ENCODE measurements at places on chromosomes 16 and 17.

- DNase-seq, result no peak
Observed at GRCh38 chr17:28368306-28368831, 1.7 kb downstream of the VTN start.

- DNase-seq, result no peak
Observed at GRCh38 chr16:28208131-28208530, 3.6 kb downstream of the XPO6 start.

DNA sequence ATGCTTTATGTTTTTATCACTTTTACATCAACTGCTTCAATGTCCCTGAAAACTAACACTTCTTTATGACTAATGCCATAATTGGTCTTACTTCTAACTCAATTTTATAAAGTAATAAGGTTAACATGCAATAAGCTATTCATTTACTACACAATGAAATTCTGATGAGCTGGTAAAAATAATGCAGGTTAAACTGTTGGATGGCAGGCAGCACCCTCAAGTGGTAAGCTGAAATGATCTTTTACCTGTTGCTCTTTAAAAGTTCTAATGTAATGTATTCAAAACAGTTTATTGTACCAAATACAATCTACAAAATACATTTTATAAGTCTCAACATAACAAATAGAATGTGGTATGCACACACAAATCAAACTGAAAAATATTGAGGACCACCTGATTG, 1280.3 kb downstream of the CDH8 start:
- no peak for DNase-seq

- DNase-seq, result no peak
Observed at GRCh38 chr16:66459878-66460277, 32.8 kb downstream of the BEAN1 start.

GRCh38 chr17:52158450-52159042, at the start of gene CA10:
Gene CA10 (minus strand): TSS chr17:52158714.
- no peak for DNase-seq

GRCh38 chr16:84657229-84657837, 9.0 kb downstream of the KLHL36 start:
- DNase-seq, result no peak

DNA sequence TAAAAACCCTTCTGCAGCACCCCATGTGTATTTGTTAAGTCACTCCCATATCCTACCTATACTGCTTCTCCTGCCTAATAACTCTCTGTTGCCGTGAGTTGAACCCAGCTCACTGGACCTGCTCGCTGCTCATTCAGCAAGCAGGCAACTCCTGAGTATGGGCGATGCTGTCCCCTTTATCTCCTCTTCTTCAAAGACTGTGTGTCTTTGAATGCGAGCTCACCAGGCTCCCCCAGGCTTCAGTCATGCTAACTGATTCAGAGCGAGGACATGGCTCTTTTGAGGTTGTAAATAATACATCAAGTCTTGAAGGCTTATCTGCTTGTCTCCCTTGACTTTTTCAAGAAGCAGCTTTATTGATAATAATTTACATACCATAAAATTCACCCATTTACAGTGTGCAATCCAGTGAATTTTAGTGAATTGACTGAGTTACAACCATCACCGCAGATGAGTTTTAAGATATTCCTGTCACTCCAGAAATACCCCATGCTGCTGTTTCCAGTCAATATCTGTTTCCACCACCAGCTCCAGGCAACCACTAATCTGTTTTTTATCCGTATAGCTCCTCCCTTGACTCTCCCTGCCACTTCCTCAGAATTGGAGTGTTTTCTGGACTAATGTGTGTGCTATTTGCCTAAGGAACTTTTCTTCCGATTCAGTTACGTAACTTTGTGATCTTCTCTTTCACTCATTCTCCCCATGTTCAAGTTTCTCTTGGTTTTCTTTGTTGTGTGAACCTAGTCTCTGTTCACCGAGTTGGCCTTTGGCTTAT, 132.2 kb downstream of the SPECC1 start:
- DNase-seq, result no peak

- DNase-seq, result no peak
Observed at GRCh38 chr17:61492759-61493526, 40.7 kb downstream of the TBX4 start.

- no peak for DNase-seq
Observed at GRCh38 chr17:9217151-9218056, 196.1 kb downstream of the NTN1 start.

GRCh38 chr17:43712397-43712796, 46.2 kb downstream of the SOST start:
- DNase-seq, result no peak

GRCh38 chr16:2822158-2822495, 5.1 kb downstream of the PRSS21 start:
- no peak for DNase-seq

GRCh38 chr17:62868723-62869122, 60.6 kb upstream of the MARCHF10 start:
- DNase-seq, result no peak

DNA sequence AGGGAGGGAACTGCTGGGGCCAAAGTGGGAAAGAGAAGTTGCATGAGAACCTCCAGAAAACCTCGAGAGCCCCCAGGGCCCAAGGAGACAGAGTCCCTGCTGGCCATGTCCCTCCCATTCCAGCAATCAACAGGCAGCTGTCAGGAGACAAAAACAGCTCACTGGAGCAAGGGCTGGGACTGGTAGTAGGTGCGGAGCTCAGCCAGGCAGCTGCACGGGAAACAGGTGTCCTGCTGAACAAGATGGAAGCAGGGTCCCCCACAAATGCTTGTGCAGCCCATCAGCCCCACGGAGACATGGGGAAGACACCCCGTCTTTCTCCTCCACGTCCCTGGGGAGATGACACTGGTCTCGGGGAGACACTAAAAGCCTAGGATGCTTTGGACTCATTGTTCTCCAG, 34.5 kb downstream of the SDK2 start:
- DNase-seq, result no peak

DNA sequence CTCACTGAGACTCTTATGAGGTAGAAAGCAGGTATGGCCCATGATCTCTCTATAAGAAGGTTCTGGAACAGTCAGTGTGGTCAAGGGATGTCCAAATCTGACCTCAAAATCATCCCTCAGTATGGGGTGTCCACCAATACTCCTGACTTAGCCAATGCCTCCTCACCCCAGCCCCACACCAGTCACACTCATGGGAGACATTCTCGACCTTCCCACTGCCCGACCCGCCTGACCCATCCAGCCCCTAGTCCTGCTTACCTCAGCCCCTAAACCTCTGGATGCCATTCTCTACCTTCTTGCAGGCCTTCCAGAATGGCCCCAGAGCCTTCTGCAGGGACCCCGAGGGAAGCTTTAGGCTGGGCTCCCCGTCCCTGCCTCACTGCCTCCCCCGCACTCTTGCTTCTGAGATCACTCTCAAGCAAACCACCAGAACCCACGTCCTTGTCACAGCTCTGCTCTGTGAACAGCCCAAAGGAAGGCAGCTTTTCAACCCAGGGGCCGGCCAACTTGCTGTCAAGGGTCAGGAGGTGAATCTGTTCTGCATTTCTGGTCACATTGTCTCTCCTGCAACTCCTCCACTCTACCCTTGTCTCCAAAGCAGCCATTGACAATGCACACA, 44.9 kb upstream of the RBFOX3 start:
- DNase-seq, result no peak

DNA sequence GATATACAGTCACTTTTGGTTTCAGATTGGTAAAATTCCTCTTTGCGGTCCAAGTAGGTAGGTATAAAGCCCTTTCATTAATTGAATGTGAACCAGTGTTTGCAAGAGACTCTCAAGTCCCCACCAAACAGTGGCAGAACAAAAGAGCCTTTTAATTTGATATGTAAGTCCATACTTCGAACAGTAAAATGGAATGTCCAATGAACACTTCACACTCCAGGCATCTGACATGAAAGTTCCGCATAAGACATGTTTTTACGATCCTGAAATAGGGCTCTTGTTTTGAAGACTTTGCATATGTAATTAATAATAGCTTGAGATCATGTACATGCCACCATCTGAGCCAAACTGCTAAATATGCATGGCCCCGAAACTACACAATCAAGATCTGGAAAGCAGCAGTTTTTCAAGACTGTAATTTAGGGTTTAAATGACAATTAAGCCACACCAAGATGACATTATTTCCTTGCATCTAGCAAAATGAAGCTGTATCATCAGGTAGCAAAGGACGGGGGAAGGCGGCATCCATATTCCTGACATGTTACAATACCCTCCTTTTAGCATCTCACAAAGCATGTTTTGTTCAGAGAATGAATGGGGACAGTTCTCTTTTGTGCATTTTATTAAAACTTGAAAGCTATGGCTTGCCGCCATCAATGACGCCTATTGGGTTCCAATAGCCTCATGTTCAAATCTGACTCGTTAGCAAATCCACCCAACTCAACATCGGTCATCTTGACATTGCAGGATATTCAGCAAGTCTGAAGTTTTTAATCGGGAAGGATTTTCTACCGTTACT, 39.4 kb downstream of the LITAF start:
- DNase-seq, result no peak

- DNase-seq, result no peak
Observed at GRCh38 chr17:9792181-9792840, 919 bp upstream of the DHRS7C start.

DNA sequence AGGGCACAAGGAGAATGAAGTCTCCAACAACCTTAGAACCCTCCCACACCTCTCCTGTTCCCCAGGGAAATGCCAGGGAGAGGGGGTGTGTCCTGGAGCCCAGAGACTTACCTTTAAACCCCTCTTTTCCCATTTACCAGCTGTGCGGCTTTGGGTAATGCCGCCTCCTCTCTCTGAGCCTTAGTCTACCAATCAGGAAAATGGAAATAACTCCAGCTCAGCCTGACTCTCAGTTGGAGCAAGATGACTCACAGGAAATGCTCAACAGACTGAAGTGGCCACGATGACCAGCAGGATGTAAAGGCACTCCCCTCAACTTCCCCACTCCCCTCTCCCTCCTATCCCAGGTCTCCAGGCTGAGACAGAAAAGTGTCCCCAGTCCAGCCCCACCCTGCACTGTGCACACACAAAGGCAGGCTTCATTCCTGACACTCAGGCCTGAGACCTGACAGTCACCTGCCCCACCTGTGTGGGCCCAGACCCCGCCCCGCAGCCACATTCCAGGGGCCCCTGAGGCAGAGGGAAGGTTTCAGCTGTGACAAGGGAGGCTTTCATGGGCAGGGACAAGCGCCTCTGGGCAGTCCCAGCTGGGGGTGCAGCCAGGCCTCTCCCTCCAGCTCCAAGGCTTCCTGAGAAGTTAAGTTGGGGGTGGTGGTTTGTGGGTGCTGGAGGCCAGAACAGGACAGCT, 3.0 kb upstream of the KRT15 start:
- DNase-seq, result no peak

DNA sequence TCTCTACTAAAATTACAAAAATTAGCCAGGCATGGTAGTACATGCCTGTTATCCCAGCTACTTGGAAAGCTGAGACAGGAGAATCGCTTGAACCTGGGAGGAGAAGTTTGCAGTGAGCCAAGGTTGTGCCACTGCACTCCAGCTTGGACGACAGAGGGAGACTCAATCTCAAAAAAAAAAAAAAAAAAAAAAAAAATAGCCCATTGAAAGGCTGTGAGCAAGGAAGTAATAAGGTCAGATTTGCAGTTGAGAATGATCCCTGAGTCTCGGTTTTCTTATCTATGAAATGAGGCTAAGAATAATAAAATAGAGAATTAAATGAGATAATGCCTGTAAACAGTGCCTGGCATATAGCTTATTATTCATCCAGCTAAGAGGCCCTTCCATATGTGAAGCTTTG, 1.3 kb upstream of the PDK2 start:
- no peak for DNase-seq

DNA sequence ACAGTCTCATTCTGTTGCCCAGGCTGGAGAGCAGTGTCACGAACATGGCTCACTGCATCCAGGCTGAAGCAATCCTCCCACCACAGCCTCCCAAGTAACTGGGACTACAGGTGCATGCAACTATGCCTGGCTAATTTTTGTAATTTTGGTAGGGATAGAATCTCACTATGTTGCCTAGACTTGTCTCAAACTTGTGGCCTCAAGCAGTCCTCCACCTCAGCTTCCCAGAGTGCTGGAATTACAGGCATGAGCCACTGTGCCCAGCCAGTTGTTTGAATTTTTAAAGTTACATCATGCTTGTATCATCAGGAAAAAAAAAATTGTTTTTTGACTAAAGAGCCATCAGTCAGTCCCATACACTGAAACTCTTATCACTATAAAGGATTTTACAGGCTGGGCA, 17.1 kb upstream of the VPS4A start:
- DNase-seq, result no peak

- DNase-seq, result no peak
Observed at GRCh38 chr17:11485336-11486100, 112.8 kb upstream of the DNAH9 start.

DNA sequence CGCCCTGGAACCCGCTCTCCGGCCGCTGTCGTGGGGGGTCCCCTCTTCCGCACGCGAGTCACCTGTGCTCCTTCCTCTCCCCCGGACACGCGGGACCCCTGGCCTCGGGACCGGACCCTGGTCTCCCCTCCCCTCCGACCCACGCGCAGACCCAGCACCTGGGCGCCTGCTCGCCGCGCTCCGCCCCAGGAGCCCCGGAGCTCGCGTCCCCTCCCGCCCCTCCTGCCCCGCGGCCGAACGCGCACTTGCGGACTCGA, 762 bp downstream of the RAB40B start:
- DNase-seq, result no peak

DNA sequence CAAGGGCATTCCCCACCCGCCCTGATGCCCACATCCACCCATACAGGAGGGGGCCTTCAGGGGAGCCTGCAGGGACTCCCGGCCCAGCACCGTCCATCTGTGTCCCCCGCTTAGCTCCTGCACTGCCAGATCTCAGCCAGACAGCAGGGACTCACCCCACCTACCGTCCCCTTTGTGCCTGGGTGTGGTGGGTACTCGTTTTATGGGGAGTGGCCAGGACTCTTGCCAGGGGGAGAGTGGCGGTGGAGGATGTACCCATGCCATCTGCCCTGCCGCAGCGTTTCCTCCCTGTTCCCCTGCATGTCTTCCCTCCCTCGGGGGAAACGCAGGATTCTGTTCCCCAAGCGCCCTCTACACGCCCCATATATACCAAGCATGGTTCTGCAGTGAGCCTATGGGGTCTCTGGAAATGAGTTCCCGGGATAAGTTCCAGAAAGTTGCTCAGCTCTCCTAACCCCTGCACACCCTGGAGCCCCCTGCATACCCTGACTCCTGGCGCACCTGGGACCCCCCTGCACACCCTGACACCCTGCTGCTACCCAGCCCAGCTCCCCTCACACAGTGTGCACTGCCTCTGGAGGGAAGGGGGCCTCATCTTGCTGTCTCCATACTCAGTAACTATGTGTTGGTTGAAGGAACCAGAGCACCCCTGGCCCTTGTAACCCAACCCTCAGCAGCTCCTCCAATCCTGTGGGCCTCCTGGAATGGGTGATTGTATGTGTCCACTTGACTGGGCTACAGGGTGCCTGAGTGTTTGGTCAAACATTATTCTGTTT, 4.2 kb upstream of the MAFG start:
- DNase-seq, result no peak

- DNase-seq, result no peak
Observed at GRCh38 chr17:66386498-66387351, 84.3 kb downstream of the PRKCA start.

Data from stimulated activated naive CD8-positive, alpha-beta T cell treated with anti-CD3 and anti-CD28 coated beads, Interleukin-15, Interleukin-2, amounts not matched to agents 100 U/mL and 50 U/mL, for 24 hours (primary cell).